ENCODE measurements at places on chromosomes 6 and 20.

DNA sequence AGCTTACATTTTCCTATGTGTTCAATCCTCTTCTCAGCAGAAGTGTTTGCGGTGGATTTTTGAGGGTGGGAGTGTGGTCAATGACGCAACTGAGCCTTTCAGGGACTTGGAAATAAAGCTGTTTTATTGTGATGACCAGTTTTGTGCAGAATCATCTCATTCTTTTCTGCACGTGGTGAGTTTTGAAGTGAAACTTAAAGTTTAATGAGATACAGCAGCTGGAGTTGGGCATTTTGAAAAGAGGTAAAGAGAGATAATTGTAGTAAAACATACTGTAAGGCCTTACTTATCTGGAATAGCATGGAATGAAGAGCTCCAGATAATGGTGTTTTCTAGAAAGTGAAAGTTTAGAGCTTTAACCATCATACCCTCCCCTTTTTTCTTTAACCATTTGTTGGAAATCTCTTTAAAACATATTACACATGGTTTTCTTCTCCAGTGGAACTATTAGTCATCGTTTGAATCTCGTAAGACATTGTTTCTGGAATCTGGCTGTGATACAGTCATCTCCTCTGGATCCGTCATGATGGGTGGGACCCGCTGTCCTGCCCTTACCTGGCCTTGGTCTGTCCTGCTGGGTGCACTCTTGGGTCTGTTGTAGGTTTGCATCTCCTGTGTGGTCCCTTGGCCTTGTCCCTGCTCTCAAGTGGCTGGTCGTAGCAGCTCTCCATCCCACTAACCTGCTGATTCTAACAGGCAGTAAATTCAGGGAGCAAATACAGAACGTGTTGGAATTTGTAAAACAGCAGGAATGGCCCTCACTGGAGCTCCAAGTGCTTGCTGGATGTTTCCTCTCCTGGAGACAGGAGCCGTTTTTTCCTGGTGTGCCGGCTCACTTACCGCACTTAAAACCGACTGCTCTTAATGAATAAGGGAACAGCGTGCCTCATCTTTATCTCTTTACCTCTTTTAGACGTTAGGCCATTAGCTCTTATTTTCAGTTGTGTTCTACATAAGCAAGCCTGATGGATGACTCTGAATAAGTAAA is 29.8 kb downstream of the UST start:
- DNase-seq = no peak

GRCh38 chr6:127949251-127949650 is 48.4 kb upstream of the THEMIS start:
- no peak for DNase-seq

DNA sequence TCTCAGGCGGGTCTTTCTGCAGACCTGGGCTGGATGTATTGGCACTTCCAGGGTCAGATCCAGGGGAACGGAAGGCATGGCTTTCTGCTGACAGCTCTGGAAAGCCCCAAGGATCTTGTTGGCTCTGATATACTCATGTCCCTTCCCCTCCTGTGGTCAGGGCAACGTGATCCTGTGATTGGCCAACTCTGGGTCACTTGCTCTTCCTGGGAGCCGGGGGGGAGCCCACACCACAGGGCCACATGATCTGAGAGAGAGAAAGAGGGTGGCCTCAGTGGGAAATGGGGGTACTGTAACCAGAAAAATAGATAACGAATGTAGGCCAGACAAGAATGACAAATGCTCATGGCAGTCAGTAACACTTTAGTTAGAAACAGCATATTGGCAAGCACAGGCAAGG is 223.0 kb downstream of the NFATC2 start:
- no peak for DNase-seq

DNA sequence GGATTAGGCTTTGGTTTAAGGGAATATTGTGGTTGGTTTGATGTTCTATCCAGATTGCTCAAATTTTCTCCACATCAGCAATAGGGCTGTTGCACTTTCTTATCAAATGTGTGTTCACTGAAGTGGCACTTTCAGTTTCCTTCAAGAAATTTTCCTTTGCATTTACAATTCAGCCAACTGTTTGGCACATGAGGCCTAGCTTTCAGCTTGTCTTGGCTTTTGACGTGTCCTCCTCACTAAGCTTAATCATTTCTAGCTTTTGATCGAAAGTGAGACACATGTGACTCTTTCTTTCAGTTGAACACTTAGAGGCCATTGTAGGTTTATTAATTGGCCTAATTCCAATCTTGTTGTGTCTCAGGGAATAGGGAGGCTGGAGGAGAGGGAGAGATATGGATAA is 104.8 kb downstream of the FLRT3 start:
- no peak for DNase-seq

DNA sequence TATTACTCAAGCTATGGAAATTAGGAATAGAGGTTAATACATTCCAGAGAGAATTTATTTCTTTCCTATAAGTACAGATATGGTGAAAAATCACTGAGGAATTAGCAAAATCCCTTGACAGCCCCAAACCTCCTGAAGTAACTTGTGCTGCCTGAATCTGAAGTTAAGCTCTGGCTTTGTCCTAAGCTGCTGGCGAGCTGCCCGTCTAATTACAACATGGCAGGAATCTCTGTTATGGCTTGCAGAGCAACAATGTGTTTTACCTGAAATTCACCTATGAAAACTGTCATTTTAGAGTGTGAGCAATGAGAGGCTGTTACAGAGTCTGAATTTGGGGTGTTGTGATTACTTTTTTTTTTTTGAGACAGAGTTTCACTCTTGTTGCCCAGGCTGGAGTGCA is 22.5 kb upstream of the IYD start:
- no peak for DNase-seq

GRCh38 chr6:43917878-43918382 is 147.9 kb downstream of the VEGFA start:
- DNase-seq = no peak
